ENCODE measurements at places on chromosomes 16 and 17.

- DNase-seq: no peak
Measured at GRCh38 chr16:53216798-53217197, 162.0 kb downstream of the CHD9 start.

- DNase-seq: no peak
Measured at GRCh38 chr17:41190328-41190727, 641 bp downstream of the KRTAP9-1 start.

DNA sequence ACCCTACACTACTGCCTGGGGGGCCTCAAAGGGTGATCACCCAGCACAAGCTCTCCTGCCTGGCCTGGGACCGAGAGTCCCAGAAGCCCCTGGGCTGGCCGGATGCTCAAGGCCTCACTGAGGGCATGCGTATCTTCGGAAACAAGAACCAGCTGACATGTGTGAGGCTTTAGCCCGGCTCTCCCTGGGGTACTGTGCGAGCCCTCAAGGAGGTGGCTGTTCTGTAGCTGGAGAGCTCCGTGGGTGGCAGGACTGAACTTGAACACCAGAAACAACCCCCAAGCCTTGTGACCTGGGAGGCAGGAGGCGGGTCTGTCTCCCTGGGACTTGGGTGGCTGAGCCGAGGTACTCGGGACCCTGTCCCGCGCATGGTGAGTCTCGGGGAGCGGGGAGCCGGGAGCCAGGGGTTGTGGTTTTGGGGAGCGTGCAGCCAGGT, 7.0 kb downstream of the DPEP1 start:
- DNase-seq: no peak

DNA sequence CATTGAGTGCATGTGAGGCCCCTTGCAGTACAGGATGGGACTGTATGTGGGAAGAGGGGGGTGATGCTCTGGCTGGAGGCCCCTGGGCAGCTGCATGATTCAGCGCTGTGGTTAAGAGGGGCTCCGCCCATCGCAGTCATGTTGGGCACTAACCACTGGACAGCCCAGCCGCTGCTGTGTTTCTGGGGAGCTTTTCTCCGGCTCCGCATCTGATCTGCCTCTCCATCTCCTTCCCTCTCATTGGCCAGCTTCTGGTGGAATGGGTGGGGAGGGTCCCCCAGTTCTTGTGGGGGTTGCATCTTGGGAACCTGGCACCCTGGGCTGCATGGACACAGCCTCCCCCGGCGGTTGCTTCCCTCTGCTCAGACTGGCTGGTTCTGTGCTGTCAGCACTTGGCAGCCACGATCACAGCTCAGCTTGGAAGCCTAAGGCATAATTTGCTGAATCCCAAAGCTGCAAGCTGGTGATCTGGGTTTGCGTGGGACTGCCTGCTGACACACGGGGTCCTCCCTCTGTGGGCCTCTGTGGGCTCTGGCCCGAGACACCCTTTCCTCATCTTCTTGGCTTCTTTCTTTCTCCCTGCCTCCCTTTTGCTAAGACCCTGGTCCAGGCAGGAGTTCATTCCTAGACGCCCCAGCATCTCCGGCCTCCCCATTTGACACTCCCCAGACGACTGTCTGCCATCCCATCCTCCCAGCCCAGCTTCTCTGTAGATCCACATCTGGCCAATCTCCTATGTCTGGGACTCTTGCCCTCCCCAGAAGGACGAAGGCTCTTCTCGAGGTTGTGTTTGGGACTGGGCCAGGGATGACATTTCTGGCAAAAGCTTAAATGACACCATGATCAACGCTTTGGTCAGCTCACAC, 168.3 kb downstream of the SEC14L1 start:
- DNase-seq: no peak

- DNase-seq: no peak
Measured at GRCh38 chr17:10316801-10317542, 55.8 kb downstream of the MYH13 start.

GRCh38 chr16:27325736-27326135, 12.0 kb downstream of the IL4R start:
- no peak for DNase-seq

- DNase-seq: no peak
Measured at GRCh38 chr16:19128454-19129200, 14.9 kb downstream of the ITPRIPL2 start.

- no peak for DNase-seq
Measured at GRCh38 chr16:85773044-85773443, 22.1 kb upstream of the C16orf74 start.

GRCh38 chr17:58121925-58122324, 26.3 kb upstream of the OR4D1 start:
- DNase-seq: no peak

GRCh38 chr17:12037970-12038369, 17.3 kb downstream of the MAP2K4 start:
- DNase-seq: no peak

- no peak for DNase-seq
Measured at GRCh38 chr17:82649501-82650261, 1.4 kb upstream of the WDR45B start.

DNA sequence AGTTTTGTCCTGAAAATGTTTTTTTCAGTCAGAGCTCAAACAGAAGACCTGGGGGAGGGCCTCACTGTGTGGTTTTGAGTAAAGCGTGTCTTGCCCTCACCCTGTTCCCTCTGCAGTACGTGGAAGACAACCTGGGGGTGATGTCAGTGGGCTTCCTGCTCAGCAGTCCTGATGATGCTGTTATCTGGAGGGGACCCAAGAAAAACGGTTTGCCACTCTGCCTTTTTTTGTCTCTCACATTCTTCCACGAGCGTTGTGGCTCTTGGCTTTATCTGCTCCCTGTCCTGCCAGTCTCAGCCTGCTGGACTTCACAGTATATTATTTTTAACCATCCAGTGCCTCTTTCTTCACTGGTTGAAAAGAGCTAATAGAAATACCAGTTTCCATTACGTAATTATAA, 12.9 kb downstream of the NUBP1 start:
- DNase-seq: no peak

- no peak for DNase-seq
Measured at GRCh38 chr17:36459601-36460000, 26.9 kb upstream of the ZNHIT3 start.

DNA sequence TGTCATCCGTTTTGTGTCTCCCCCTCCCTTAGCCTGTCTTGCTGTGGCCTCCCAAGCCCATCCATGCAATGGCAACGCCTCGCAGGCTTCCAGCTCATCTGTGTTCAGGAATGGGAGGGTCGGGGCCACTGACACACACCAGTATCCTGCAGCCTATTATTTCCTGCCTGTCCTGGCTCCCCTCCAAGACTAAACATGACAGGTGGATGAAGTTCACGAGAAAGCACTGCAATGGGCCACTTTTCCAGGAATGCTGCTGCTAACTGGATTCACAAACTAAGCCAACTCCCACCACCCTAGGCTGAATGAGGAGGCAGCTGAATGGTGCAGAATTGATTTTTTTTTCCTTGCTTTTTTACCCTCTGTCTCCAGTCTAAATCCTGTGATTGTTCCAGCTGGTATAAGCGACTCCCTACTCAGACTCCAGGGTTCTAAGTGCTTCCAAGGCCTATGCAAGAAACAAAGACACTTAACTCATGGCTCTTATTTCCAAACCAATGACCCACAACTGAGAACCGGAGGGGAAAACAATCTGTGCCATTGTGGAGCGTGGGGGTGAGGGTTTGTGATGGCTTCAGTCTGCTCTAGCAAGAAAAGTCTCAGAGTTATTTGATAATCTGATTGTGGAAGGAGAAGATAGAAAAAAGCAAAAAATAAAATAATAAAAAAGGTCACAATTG, 23.3 kb downstream of the TMEM100 start:
- DNase-seq: no peak

GRCh38 chr17:40909755-40910154, 24.7 kb upstream of the KRT20 start:
- no peak for DNase-seq

DNA sequence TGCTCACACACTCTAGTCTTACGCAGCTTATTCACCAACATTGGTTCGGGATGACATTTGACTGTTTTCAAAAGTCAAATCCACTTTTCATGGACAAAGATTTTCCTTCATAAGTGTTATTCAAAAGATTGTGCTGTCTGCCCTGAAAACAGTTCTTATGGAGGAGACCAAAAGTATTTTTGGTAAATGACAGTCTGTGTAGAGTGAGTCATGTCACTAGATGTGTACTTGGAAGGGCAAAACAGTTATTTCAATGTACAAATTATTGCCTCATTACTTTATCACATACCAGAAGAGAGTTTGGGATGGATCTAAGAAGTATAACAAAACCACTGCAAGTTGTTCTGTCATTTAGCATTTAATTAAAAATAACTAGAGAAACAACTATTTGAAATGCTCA, 265.6 kb downstream of the CDH13 start:
- no peak for DNase-seq

GRCh38 chr17:8152112-8152775, at the start of gene PER1:
PER1 (minus strand) TSS chr17:8152404; CDS start chr17:8150706, 1,698 bp downstream.
- DNase-seq: peak; percentile 92

DNA sequence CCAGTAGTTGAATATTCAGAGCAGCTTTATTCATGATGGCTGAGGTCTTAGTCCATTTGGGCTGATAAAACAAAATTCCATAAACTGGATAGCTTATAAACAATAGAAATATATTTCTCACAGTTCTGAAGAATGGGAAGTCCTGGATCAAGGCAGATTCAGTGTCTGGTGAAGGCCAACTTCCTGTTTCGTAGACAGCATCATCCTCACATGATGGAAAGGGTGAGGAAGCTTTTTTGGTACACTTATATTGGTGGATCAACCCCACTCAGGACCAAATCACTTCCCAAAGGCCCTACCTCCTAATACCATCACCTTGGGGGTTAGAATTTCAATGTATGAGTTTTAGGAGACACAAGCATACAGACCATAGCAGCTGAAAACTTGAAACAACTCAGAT, 224.2 kb downstream of the CYB561 start:
- DNase-seq: no peak

GRCh38 chr17:17822189-17822588, 14.6 kb downstream of the SREBF1 start:
- no peak for DNase-seq

DNA sequence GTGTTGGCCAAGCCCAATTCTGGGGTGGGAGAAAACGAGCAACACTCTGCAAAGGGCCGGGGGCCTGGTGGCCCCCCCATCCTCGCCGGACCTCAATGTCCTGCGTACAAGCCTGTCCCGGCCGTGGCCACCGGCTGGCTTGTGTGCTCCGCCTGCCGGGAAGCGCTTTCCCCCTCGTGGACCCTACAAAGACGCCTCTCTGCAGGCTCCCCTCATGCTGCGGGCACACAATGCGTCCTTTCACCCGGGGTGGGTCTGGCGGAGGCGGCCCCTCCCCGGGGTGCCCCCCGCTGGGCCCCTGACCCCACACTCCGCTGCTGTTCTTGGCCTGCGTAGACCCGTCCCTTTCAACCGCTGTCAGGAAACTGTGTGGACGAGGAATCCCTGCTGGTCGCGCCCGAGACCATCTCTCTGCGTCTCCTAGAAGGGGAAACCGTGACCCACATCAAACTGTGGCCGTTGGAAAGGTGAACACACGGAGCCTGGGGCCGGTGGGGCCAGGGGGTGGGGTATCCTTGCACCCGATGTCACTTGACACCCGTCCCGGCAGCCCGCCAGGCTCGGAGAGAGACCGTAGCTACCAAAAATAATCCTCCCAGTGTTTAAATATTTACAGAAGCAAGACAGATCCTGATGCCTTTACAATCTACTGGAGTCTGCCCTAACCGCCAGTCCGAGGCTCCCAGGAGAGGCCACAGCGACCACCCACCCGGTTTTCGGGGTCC, 43.6 kb downstream of the TBC1D16 start:
- no peak for DNase-seq

Data from T1000 (cell line).